ENCODE measurements at places on chromosomes 3 and 15.

- DNase-seq = no peak
These were observed 40.9 kb downstream of the SEMA3G start for GRCh38 chr3:52403955-52404354.

DNA sequence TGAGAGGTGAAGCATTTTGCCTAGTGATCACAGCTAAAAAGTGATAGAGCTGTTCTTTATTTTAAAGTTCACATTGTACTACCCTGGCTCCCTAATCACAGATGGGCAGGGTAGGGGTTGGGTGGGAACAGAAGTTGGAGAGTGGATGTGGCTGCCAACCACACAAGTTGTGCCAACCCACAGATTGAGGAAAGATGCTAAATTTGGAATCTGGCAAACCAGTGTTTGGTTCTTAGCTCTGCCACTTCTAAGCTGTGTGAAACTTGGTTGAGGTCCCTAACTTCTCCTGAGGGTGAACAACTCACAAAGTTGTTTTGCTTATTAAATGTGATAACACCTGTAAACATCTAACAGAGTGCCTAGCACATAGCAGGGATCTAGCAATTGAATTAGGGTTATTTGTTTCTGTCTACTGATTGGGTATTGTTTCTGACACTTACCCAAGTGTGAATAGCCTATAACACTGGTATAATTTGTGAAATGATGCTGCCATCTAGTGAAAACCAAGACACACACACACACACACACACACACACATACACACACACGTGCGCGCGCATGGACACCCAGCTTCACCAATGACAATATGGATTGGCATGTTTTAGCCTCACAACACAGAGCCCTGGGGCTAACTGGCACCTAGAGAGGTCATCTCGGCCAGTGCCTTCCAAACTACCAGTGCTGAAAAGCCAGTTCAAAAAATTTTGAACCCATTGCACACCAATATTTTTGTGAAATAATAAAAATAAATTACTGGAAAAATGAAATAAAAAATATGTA is 25.3 kb downstream of the ADGRG7 start:
- no peak for DNase-seq

- DNase-seq = no peak
These were observed 9.2 kb downstream of the UNC13C start for GRCh38 chr15:53987480-53987879.

- DNase-seq = no peak
These were observed 617.7 kb upstream of the NR2F2 start for GRCh38 chr15:95712785-95713184.

DNA sequence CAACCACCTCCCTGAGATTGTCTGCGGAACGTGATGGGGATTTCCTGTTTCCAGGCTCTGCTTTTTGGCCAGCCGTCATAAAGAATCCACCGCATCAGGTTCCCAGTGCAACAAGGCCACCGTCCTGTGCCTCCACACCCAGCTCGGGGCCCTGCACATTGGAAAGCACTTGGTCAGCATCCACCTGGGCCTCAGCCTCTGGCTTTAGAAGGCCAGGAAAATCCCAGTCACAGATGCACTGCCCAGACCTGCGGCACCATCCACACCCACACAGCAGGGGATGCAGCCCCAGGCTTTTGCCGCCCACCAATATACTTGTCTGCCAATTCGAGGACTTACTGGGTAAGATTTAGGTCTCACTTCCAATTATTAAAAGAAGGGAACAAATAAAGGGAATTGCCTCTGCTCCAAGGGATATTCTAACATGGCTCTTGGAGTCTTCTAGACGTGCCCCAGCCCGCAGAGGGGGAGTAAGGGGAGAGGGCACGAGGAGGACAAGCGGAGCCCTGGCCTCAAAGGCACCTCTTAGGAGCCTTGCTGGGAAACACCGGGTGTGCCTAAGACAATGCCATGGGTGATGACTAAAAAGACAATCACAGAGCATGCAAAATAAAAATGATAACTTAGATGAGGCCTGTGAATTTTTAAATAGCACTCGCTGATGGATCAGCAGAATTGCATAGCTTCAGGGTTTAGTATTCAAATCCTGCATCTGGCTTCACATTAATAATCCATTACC is 169.2 kb downstream of the FOXP1 start:
- no peak for DNase-seq

GRCh38 chr3:157087780-157088600 is 72.0 kb downstream of the CCNL1 start:
- DNase-seq = no peak

- no peak for DNase-seq
These were observed 52.7 kb upstream of the CADM2 start for GRCh38 chr3:84906065-84906464.

DNA sequence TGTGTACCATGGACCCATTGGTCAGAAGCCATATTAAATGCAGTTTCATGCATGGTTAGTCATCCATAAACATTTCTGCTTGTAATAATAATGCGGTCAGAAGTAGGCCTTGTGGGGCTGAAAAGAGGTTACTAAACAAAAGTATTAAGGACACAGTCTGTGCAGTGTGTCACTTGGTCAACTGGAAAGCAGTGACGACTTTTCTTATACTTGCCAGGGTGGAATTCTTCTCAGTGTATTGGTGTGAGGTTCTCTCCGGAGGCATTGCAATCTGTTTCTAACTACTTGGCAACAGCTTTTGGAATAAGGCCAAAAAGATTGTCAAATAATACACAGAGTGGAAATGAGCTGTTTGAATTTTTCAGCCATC is 46.8 kb downstream of the CHL1 start:
- no peak for DNase-seq

DNA sequence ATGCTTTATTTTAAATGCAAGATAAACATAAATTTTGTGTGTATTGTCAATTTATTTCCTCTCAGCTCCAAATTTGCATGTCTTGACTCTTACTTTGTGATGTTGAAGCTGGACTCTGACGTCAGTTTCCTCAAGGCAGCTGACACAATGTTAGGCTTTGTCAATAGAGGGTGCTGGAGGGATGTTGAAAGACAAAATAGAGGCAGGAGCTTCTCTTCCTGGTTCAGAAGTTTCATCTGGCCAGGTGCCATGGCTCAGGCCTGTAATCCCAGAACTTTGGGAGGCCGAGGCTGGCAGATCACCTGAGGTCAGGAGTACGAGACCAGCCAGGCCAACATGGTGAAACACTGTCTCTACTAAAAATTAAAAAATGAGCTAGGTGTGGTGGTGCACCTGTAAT is 408.6 kb downstream of the GBE1 start:
- no peak for DNase-seq

DNA sequence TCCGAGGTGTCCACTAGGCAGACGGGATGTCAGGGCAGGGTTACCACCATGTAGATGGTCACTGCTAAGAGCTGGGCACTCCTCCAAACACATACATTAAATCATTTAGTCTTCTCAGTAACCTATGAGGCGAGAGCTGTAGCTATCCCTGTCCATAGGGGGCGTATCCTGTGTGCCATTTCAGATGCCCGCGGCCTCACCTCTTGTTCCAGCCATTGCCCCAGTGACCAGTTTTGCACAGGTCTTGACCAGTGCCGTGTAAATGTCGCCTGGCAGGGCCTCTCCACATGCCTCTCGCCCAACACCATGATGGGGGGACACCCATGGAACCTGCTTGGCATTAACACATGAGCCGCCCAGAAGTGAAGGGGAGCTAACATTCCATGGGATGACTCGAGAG is 20.8 kb upstream of the SRP14 start:
- no peak for DNase-seq

DNA sequence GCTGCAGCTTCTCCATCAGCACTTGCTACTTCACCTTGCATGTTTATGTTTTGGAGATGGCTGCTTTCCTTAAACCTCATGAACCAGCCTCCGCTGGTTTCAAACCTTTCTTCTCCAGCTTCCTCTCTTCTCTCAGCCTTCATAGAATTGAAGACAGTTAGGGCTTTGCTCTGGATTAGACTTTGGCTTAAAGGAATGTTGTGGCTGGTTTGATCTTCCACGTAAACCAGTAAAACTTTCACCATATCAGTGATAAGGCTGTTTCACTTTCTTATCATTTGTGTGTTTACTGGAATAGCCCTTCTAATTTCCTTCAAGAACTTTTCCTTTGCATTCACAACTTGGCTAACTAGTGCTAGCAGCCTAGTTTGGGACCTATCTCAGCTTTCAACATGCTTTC is 11.7 kb upstream of the GNAT1 start:
- DNase-seq = no peak

DNA sequence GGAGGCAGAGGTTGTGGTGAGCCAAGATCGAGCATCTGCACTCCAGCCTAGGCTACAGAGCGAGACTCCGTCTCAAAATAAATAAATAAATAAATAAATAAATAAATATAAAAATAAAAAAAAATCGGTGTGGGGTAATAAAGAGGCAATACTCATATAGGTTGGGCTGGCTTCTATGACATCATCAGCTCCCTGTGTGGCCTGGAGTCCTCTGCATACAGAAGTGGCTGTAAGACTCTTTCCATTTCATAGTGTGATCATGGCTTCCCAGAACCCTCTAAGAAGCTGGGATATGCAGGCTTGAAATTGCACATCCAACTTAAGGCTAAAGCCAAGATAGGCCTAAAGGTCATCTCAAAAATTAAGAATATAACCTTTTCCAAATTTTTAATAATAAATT is 101.6 kb downstream of the ZIC4 start:
- no peak for DNase-seq

- no peak for DNase-seq
These were observed 42.9 kb upstream of the DIPK2A start for GRCh38 chr3:143928541-143929255.

DNA sequence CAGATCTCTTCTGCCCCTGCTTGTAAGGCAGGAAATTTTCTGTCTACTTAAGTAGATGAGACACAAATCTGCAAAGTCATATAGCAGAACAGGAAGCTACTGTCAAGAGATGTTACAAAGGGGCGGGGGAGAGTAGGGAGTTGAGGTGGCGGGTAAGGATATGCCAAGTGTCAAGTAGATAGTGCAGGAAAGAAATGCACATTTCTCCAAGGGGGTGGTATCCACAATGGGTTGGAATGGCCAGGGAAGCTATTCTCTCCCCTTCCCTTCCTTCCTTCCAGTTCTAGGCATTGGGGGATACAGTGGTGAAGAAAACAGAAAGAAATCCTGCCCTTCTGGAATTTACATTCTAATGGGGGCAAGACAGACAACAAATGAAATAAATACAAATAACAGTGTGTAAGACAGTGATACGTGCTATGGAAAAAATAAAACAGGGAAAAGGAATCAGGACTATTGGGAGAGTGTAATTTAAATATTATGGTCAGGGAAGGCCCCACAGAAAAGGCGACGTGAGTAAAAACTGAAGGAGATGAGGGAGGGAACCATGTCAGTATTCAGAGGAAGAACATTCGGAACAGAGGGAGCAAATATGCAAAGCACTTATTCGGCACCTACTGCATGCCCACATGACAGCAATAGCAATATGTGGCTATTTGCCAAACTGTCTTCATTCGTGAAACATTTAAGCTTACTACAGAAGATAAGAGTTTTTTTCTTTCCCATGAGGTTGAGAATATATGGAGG is 42.8 kb upstream of the RNU6-1 start:
- peak; percentile 8 for DNase-seq

DNA sequence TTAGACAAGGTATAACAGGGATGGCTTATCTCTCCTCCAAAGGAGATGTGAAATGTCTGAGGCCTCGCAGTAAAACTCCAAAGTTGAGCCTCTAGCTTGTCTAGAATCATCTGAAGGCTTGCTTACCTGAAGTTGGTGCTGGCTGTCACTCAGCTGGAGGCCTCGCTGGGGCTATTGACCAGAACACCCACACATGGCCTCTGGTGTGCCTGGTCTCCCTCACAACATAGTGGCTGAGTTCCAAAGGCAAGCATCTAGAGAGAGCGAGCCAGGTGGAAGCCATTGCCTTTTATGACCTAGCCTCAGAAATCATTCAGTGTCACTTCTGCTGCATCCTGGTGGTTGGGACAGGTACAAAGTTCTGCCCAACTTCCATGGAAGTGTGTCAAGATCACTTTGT is 17.4 kb upstream of the RNU6-1 start:
- no peak for DNase-seq

DNA sequence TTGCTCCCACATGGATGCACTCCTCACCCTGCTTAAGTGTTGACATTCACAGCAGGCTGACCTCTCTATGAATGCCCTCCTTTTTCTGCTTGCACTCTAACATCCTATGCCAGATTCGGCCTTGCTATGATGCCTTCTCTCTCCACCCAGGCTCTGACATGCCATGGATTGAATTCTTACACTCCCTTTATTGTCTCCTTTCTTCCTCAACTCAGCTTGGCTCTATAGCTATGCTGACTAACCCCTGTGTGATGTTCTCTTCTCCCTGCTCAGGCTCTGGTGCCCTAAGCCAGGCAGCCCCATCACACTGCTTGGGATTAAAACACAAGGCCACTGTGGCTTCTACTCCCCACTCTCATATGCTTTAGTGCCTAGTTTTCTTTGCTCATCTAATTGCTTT is 563.7 kb downstream of the NSUN3 start:
- DNase-seq = no peak

- DNase-seq = no peak
These were observed 10.7 kb downstream of the MUC13 start for GRCh38 chr3:124923833-124924232.

DNA sequence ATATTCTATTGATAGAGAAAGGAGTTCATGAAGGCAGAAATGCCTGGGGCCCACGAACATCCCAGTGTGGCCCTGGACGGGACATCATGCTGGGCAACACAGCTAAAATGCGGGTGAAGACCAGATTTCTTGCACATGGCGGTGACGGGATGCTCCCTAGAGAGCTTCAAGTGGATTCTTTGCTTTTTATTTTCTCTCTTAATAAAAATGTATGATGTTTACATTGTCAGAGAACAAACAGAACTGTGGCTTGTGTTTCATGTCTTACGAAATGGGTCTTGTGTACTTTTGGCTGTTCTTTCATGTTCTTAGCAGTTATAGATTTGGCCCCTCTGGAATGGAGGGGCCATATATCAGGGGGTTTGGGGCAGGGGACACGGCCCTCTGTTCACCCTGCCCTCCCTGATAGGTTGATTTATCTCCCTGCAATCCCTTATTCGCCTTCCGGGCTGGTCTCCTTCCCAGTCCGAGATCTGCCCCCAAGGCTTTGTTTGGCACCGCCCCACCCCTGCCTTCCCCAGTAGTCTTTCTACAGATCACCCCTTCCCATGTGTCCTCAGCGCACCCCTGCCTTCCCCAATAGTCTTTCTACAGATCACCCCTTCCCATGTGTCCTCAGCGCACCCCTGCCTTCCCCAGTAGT is 68.7 kb upstream of the CGNL1 start:
- no peak for DNase-seq

- DNase-seq = no peak
These were observed 42.8 kb downstream of the ALDH1L1 start for GRCh38 chr3:126137490-126138130.

DNA sequence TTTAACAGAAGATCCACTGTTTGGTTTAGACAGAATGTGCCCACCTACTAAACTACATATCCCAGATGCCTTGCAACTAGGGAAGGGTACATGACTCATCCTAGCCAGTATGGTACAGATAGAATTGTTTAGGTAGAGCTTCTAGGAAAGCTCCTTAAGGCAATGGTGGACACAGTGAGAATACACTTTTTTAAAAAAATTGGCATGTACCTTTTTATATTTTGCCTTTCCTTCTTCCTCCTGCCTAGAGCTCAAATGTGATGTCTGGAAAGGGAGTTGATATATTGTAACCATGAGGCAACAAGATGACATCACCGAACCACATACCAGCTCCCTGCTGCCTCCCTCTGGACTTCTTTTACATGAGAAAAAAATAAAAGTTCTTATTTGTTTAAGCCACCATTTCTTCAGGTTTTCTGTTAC is 14.4 kb upstream of the C3orf80 start:
- no peak for DNase-seq

- DNase-seq = no peak
These were observed 24.4 kb downstream of the ADCY5 start for GRCh38 chr3:123424321-123424998.

Measured in naive thymus-derived CD8-positive, alpha-beta T cell (primary cell).